Myocyte (in vitro differentiated cells): ENCODE measurements at places on chromosomes 5 and 9. TPM values are rescaled to one million over a fixed set of nuclear protein-coding genes. Genes with fewer than 3 reads are reported as not detected.

DNA sequence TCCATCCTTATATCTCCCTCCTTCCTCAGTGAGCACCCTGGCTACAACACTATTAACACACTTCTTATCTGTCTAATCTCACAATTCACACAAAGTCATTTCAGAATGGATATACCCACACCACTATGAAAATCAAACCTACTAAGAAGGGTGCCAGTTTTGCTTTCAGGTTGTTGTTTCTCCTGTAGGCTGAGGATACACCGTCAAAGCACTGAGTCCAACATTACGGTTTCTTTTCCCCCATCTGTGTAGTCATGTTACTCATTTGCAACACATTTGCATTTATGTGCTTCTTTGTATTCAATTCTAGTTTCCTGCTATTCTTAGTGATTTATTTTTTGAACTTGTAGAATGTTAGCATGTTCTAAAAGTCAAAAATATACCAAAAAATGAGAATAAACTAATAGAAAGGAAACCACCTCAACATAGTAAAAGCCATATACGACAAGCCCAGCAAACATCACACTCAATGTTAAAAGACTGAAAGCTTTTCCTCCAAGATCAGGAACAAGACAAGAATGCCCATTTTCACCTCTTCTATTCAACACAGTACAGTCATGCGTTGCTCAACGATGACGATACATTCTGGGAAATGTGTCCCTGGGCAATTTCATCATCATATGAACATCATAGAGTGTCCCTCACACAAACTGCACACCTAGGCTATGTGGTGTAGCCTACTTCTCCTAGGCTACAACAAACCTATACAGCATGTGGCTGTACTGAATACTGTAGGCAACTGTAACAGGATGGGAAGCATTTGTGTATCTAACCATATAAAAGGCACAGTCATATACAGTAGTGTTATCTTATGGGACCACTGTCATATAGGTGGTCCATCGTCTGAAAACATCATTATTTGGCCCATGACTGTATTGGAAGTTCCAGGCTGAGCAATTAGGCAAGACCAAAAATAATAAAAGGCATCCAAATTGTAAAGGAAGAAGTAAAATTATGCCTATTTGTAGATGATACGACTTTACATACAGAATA, 6.3 kb downstream of the ROR2 start:
- DNase-seq: no peak

DNA sequence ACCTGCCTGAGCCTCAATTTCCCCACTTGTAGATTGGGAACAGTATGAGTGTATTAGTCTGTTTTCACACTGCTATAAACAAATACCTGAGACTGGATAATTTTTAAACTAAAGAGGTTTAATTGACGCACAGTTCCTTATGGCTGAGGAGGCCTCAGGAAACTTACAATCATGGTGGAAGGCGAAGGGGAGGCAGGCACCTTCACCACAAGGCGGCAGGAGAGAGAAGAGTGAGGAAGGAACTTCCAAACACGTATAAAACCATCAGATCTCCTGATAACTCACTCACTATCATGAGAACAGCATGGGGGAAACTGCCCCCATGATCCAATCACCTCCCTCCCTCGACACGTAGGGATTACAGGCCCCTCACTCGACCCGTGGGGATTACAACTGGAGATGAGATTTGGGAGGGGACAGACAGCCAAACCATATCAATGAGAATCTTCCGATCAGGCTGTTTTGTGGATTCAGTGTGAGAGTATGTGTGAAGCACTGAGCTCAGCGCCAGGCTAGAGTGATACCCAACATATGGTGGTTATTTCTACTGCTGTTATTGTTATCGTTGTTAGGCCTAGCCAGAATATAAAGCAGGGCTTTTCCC, 14.6 kb upstream of the LMX1B start:
- DNase-seq: no peak

SYK gene
- not detected in 2 replicates for total RNA-seq

HRCT1 gene
- 0.37 and 1.5 TPM in 2 replicates for total RNA-seq

CAPSL gene
- not detected in 2 replicates for total RNA-seq

PCDHA7 gene
- 0.36 and 0.48 TPM in 2 replicates for total RNA-seq

GRCh38 chr9:2817999-2818803, 25.7 kb downstream of the PUM3 start:
- peak; percentile 92 for DNase-seq

FABP6 gene
- total RNA-seq: not detected in 2 replicates

PRKACG gene
- total RNA-seq: not detected in 2 replicates

DNA sequence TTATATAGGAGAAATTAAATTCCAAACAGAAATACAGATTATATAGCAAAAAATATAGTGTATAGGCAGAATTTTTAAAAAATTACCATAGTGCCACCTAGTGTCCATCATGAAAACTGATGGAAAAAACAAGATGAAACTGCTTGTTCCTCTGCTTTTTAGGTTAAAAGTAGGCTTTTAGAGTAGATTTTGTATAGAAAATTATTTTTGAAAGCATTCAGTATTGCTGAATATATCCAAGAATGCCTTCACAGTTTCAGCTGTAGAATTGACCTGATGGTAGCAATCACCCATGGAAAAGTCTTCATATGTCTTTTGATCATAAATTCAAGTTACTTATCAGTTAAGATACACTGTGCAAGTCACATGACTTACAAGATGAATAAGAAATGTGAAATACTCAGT, 19.7 kb downstream of the RIOK2 start:
- peak; percentile 10 for DNase-seq

GRCh38 chr9:129497005-129497812, 123.7 kb downstream of the C9orf50 start:
- peak; percentile 63 for DNase-seq

- DNase-seq: peak; percentile 89
Measured at GRCh38 chr5:93621327-93621798, 38.3 kb downstream of the NR2F1 start.

DNA sequence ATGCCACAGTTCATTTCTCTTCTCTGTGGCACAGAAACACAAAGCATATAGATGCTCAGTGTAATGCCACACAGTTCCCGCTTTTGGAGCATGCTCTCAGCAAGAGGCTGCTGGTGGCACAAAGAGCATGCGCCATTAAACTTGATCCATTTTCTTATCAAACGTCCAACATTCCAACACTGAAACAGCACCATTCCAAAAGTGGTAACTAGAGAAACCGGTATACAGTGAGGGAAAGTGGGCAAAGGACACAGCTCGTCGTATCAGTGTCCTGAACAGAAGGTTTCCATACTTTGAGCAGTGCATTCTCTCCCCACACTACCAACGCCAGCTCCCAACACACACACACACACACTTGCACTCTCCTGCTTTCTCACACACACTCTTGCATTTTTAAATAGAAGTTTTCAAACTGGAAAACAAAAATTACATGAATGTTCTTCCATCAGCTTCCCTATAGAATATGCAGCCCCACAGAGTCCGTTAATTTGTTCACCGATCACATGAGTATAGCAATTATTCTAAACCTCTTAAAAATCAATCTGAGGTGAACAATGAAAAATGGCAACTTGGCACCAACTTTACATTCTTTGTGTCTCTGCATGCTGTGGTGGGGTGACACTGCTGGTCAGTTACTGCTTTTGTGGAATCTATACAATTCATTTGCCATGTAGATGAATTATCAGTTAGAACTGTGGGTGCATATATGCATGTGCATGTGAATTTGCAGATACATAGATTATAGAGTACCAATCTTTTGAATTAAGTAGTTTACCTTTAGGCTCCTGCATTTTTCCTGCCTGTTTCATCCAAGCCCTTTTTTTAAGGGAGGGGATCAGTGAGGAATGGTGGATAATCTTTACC, 5.7 kb downstream of the NFIB start:
- DNase-seq: no peak

- no peak for DNase-seq
Measured at GRCh38 chr9:129237803-129238202, 59.7 kb upstream of the IER5L start.

DNA sequence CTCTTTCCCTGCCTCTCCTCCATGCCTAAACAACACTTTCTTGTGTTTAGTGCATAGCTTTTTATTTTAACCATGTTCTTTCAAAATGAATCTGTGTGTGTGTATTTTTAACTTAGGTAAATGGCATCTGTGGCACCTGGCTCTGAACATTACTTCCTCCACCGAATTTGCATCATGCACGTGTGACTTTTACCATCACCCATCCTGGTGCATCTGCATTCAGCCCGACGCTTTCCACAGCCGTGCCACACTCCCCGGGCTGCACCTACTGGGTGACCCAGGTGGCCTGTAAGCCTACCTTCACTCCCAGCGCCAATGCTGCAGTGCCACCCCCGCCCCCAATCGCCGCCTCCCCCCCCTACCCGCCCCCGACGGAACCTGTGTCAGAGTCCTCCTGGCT, 12.7 kb upstream of the FCN1 start:
- DNase-seq: no peak

GRCh38 chr5:138354387-138354786, 1.9 kb downstream of the KDM3B start:
- DNase-seq: no peak

C5 gene
- total RNA-seq: 0.45 and 0.94 TPM in 2 replicates

FAXDC2 gene
- total RNA-seq: 11.6 and 17.8 TPM in 2 replicates

DNA sequence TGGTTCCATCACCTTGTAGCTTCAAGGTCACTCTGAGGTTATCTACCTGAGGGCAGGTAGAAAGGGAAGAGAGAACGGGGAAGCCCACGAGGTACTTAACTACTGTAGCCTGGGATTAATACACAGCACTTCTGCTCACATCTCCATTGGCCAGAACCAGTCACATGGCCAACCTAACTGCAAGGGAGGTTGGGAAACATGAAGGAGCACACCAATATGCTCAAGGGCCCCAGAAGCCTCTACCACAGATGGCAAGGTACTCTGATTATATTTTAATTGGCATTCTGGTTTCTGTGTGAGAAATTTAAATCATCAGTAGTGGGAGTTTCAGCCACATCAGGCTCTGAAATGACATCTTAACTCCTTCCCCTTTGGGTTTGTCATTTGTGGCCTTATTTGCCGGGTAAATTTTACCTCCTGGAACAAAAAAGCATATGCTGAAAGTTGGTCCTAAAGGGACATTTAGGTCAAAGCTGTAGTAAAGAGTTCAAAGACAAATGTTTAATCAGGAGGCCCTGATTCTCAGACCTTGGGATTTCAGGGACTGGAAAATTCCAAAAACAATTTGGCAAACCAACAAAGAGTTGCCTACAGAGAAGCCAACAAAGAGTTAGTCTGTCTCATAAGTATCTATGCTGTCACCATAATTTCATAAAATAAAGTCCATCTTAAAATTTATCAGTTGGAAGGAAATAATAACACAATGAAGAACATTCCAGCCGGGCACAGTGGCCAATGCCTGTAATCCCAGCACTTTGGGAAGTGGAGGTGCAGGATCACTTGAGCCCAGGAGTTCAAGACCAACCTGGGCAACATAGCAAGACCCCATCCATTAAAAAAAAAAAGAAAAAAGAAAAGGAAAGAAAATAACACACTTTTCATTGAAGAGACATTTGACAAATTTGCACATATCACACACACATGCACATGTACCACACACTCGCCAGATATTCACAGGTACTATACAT, 13.8 kb upstream of the MVB12B start:
- DNase-seq: no peak

GRCh38 chr9:74795081-74795480, 92.6 kb downstream of the TRPM6 start:
- no peak for DNase-seq

GRCh38 chr9:30534896-30535295, 1849.5 kb upstream of the ACO1 start:
- DNase-seq: no peak

DNA sequence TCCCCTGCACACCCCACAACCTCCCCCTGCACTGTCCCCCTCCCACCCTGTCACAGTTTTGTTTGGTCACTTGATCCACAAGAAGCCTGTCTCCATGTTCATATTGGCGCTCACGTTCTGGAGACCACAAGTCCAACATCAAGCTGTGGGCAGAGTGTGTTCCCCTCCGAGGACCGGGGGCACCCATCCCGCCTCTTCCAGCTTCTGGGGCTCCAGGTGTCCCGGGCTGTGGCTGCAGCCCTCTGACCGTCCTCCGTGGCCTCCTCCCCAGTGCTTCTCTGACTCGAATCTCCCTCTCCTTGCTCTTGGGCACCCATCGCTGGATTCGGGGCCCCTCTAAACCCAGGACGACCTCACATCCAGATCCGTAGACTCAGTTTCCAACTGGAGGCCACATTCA, 49.2 kb downstream of the PLEKHG4B start:
- DNase-seq: no peak

C9orf50 gene
- total RNA-seq: not detected in 2 replicates

DNA sequence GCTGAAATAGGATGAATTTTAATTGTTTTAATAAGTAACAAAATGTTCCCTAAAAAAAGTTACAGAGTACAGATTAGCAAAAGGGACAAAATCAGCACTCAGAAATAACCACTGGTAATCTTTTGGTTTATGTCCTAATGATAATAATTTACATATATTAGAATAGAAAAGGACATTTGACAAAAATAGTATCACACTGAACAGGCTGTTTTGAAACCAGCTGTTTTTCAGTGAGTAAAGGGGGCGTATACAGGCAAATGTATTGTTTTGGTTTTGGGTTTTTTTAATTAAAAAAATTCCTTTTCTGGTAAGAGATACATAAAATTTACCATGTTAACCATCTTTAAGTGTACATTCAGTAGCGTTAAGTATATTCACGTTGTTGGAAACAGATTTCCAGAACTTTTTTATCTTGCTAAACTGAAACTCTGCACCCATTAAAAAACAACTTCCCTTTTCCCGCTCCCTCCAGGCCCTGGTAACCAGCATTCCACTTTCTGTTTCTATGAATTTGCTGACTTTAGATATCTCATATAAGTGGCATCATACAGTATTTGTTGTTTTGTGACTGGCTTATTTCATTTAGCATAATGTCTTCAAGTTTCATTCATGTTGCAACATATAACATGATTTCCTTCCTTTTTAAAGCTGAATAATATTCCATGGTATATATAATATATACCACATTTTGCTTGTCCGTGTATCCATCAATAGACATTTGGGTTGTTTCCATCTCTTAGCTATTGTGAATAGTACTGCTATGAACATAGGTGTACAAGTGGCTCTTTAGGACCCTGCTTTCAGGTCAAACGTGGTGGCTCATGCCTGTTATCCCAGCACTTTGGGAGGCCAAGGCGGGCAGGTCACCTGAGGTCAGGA, 20.6 kb upstream of the LARP1 start:
- no peak for DNase-seq

GRCh38 chr9:16611983-16612382, 258.5 kb downstream of the BNC2 start:
- no peak for DNase-seq

DNA sequence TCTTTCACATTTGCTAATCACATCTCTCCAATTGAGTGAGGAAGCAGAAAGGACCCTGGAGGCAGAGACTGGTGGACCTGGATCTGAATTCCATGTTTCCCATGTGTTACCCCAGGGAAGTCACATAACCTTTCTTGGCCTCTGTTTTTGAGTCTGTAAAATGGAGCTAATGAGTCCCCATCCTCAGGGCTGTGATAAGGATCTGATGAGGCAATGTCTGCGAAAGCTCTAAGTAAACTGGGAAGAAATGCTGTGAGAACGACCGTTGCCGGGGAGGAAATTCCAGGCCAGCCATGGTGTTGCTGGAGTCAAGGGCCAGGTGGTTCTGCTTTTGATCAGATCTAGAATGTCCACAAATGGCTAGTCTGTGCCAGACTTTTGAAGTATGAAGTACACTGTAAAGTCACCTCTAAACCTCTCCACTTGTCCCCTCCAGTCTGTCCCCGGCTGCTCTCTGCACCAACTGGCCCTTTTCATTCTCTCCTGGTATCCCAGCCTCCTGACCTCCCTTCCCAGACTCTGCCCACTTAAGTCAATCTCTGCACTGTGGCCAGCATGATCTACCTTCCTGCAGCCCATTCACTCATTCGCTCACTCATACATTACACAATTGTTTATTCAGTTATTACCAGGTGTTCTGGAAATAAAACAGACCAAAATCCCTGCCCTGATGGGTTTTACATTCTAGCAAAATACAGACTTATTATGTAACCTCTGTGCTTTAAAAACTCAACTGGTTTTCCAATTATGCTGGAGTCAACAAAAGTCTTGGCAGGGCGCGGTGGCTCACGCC, 32.5 kb upstream of the N4BP3 start:
- no peak for DNase-seq
